Suprapubic skin (tissue), 4 donors: ENCODE measurements at places on chromosomes 4 and X.

DNA sequence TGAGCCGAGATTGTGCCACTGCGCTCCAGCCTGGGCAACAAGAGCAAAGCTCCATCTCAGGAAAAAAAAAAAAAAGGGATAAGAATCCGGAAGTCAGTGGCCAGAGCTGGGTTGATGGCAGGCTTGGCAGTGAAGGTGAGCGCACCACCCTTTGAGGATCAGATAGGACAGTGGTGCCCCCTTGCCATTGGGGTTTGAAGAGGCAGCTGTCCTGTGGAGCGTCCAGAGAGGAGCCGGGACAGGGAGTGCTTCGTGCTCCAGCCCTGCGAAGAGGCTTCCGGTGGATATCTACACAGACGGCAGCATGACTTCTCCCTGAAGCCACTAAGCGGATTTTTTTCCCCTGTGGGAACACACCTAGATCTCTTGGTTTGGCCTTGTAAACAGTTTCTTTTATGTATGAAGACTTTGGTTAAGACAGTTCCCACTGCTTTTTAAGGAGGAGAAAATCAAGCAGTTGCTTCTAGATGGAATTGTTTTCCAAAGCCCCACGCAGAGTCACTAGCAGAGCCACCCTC is 6.5 kb downstream of the TBC1D14 start:
- H3K27ac ChIP-seq: peak overlapping the region; percentile 80
- no peak overlapping the region for H3K4me3 ChIP-seq
- H3K36me3 ChIP-seq: no peaks in the 10 kb centered on the region
- H3K4me1 ChIP-seq: peaks cover 40% of the 10 kb centered on the region
- H3K27me3 ChIP-seq: no peaks in the 10 kb centered on the region

DNA sequence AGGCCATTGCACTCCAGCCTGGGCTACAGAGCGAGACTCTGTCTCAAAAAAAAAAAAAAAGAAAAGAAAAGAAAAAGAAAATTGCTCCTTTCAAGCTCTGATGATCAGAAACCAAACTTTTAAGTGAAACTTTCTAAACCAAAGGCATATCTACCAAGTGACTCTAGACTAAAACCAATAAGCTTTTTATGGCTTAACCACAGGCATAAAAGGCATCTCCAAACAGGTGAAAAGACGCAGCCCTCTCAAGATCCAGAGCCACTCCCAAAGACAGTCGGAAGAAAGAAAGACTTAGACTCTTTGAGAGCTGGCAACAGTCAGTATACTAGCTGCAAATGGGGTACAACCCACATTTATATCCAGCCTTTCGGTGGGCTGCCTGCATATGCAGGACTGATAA is 117.1 kb upstream of the AP1S2 start:
- H3K27me3 ChIP-seq: no peaks in the 10 kb centered on the region
- no peak overlapping the region for H3K4me3 ChIP-seq
- no peaks in the 10 kb centered on the region for H3K36me3 ChIP-seq

DNA sequence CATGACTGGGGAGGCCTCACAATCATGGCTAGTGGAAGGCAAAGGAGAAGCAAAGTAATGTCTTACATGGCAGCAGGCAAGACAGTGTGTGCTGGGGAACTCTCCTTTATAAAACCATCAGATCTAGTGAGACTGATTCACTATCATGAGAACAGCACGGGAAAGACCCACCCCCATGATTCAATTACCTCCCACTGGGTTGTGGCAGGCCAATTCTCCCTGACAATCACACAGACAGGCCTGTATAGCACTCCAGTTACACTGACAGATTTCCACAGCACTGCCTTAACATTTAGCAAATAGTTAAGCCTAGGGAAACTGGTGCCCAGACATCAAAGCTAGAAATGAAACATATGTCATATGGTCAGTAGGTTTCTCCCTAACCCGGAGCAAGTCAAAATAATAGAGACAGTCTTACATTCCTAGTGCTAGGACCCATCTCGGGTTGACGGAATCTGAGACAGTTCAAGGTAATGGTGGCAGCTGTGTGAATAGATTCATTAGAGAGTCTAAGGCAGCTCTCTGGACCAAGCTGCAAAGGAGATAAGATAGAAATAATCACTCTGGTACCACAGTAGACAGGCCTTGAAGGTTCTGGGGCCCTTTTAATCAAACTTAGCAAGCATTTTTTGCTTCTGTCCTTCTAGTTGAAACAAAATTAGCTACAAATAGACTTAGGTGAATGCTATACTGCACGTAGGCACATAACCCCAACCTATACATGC is 9.4 kb upstream of the HERC5 start:
- no peak overlapping the region for H3K4me3 ChIP-seq
- H3K27ac ChIP-seq: no peak overlapping the region
- no peak for DNase-seq
- no peaks in the 10 kb centered on the region for H3K27me3 ChIP-seq
- no peaks in the 10 kb centered on the region for H3K4me1 ChIP-seq

GRCh38 chrX:116230130-116230898 is 59.8 kb downstream of the AGTR2 start:
- H3K27ac ChIP-seq: no peak overlapping the region
- H3K4me3 ChIP-seq: no peak overlapping the region
- no peaks in the 10 kb centered on the region for H3K36me3 ChIP-seq
- no peaks in the 10 kb centered on the region for H3K27me3 ChIP-seq
- no peak for DNase-seq
- H3K4me1 ChIP-seq: no peaks in the 10 kb centered on the region

- H3K27ac ChIP-seq: no peak overlapping the region
- peaks cover 5% of the 10 kb centered on the region for H3K4me1 ChIP-seq
These were observed 153.5 kb downstream of the PCDH18 start for GRCh38 chr4:137378821-137379220.

DNA sequence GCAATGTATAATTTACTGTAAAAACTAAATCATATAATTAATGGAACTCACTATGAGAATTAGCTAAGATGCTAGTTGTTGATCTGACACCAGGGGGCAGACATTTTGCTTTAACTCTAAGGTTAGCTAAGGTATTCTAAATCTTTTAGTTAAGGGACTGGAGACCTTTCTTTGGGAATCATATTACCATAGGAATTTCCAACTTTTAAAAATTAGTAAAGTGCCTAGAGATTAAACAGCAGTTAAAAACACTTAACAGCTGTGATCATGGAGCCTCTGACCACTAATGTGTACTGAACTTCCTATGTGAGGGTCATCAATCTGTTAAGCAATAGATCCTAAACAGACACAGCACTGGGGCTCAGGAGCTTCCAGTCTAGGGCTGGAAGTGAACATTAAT is 226.6 kb downstream of the NSUN7 start:
- no peak overlapping the region for H3K27ac ChIP-seq
- no peak for DNase-seq
- H3K36me3 ChIP-seq: no peaks in the 10 kb centered on the region
- peaks cover 3% of the 10 kb centered on the region for H3K4me1 ChIP-seq
- H3K27me3 ChIP-seq: no peaks in the 10 kb centered on the region

DNA sequence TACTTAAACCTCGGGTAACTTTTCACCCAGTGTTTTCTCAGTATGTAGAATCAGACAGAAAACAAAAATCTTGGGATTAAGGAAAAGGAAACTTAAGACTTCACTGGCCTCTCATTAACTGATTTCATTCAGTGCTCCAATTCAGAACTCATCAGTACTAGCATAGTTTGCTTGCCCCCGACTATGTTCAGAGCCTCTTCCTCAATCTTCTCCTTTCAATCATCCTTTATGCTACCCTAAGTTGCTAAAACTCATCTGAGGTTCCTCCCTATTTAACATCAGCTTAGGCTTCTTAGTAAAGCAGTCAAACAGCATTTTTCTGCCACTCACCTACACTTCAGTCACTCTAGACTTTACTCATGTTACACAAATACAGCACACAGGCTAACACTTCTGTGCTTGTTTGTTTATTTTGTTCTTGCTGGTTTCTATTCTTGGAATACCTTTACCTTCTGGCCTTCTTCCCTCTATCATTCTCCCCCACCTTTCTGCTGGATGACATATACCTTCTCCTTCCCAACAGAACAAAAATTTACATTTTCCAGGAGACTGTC is 163.0 kb upstream of the TLL1 start:
- H3K27ac ChIP-seq: no peak overlapping the region
- H3K4me1 ChIP-seq: no peaks in the 10 kb centered on the region
- no peak for DNase-seq
- H3K27me3 ChIP-seq: no peaks in the 10 kb centered on the region
- no peaks in the 10 kb centered on the region for H3K36me3 ChIP-seq

- no peaks in the 10 kb centered on the region for H3K4me1 ChIP-seq
- no peaks in the 10 kb centered on the region for H3K36me3 ChIP-seq
- no peaks in the 10 kb centered on the region for H3K27me3 ChIP-seq
- H3K4me3 ChIP-seq: peak within 1 kb of the TSS; percentile 41
- no peak for DNase-seq
These were observed at the start of gene EDA2R for GRCh38 chrX:66638591-66639500. Gene EDA2R (minus strand): TSS chrX:66639078. CDS start chrX:66616020, 23,058 bp downstream.

DNA sequence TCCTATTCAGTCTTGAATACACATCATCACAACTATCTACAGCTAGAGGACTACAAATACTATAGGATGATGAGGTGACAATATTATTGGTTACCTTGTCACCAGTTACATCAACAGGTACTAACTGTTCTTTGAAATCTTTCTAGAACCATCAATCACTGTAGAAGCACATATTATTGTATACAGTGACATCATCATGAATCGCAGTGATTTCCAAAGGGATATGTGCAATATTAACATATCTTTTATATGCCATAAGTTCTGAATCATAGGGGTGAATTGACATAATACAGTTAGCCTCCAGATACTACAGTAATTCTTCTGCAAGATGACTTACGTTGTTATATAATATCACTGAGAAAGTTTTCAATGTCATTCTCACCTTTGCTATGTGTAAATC is 105.2 kb upstream of the HPGD start:
- DNase-seq: no peak
- no peak overlapping the region for H3K4me3 ChIP-seq
- no peak overlapping the region for H3K27ac ChIP-seq
- H3K36me3 ChIP-seq: no peaks in the 10 kb centered on the region
- no peaks in the 10 kb centered on the region for H3K27me3 ChIP-seq

GRCh38 chrX:154021131-154021611 is 1.5 kb upstream of the IRAK1 start:
- H3K27me3 ChIP-seq: no peaks in the 10 kb centered on the region
- DNase-seq: no peak
- peak overlapping the region; percentile 93 for H3K27ac ChIP-seq
- no peak overlapping the region for H3K4me3 ChIP-seq
- peaks cover 41% of the 10 kb centered on the region for H3K4me1 ChIP-seq

DNA sequence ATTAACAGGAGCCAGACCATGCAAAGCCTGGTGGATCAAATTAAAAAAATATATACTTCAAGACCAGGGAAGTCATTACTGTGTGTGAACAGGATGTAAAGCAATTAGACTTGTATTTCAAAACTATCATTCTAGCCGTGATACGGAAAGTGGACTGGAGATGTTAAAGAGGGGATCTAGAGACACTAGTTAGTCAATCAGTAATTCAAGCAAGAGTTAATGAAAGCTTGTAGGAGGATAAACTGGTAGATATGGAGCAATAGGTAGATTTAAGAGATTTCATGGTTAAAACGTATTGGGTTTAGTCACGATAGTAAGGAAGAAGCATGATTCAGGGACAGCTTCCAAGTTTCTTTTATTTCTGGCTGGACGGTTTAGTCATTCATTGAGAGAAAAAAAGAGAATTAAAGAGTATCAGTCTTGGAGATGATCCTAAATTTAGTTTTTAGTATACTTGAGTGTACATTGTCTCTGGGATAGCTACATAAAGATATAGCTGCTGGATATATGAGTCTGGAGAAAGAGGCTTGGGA is 3.9 kb downstream of the MAD2L1 start:
- H3K36me3 ChIP-seq: no peaks in the 10 kb centered on the region
- H3K4me1 ChIP-seq: peaks cover 12% of the 10 kb centered on the region
- H3K4me3 ChIP-seq: no peak overlapping the region

DNA sequence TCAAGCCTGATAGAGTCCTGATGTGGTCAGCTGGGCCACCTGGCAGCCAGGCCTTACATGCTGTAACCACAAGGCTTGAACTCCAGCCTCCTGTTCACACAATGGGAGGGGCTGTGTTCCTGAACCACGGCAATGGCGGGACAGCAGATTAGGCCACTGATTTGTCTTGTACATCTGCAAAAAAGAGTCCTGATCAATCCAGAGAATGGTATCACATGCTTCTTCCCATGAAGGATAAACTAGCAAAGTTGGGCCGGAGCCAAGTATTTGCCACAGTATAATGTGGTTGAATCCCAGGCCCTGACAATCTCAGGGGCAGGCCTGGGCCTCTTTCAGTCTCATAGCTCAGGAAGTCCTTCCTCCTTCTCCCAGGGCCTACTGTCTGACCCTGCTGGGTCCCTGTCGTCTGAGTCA is 2182.5 kb upstream of the AGA start:
- no peak for DNase-seq
- no peaks in the 10 kb centered on the region for H3K27me3 ChIP-seq
